Gastroesophageal sphincter (tissue), 4 donors: ENCODE measurements at places on chromosomes 6 and 20. TPM values are rescaled to one million over a fixed set of nuclear protein-coding genes. Genes with fewer than 3 reads are reported as not detected.

The SAMHD1 gene
- total RNA-seq: 355 TPM

The IL17F gene
- not detected for total RNA-seq

The CD40 gene
- total RNA-seq: 13.7 TPM

The ERVFRD-1 gene
- total RNA-seq: 0.12 TPM

The ACOT8 gene
- total RNA-seq: 30.0 TPM

The MEP1A gene
- not detected for total RNA-seq

The ACSS1 gene
- total RNA-seq: 71.0 TPM

The PRPF6 gene
- total RNA-seq: 66.6 TPM

The POM121L2 gene
- total RNA-seq: not detected

The RFX6 gene
- not detected for total RNA-seq

The OR12D3 gene
- total RNA-seq: not detected

GRCh38 chr20:2603816-2604505, 48.5 kb upstream of the NOP56 start:
- ATAC-seq: no peak

DNA sequence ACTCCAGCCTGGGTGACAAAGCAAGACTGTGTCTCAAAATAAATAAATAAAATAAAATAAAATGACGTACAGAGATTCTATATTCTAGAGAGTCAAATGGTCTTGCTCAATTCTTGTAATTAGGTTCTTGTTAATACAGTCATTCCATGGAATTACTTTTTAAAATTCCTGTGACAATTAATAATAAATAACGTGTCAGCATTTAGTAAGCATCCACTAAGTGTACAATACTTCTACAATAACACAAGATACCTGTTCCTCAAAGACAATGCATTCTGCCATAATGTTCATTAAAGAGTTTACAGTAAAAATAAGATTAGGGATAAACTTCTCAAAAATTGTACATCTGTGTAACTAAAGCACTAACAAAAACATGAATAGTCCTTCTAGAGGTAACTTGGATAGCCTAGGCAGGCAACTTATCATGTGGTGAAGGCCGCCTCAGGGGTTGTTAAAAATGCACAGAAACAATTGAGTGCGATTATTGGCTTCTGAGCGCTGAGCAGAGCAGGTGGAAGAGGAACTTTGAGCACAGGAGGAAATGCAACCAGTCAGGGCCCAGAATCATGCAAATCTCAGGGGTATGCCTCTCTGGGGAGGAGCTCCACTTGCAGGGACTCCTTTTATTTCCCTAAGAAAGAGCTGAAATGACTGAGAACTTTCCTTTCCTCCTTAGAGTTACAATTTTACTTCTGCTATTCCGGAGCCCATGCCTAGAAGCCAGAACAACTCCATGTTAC, 37.1 kb downstream of the QRSL1 start:
- ATAC-seq: no peak

DNA sequence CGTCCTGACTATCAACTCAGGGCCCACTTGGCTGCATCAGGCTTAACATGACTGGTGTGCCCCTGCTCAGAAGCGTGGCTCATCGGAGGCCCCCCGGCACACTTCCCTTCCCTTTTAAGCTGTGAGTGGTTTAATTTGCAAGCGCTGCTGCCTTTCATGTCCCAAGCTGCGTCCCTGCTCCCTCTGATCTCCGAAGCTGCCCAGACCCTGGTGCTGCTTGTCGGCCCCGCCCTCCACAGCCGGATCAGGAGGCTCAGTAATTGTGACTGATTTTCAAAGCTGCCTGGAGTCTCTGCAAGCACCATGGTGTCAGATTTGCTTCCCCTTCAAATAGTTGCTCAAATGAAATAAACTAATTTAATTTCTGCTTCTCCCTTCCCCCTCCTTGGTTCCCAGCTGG, 71.1 kb downstream of the CDH22 start:
- no peak for ATAC-seq

DNA sequence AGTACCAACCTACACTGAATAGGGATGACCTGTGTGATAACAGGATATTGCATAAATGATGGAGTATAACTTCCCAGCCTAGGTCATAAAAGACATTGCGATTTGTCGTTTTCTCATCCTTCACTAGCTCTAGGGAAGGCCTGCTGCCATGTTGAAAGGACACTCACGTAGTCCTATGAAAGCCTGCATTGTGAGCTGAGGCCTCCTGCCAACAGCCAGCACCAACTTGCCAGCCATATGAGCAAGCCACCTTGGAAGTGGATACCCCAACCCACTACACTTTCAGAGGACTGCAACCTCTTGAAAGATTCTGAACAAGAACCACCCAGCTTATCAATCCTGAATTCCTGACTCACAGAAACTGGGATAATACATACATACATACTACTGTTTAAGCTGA, 3.5 kb upstream of the PANK2 start:
- no peak for ATAC-seq

- ATAC-seq: no peak
Measured at GRCh38 chr6:24537771-24538385, 43.1 kb downstream of the ALDH5A1 start.

DNA sequence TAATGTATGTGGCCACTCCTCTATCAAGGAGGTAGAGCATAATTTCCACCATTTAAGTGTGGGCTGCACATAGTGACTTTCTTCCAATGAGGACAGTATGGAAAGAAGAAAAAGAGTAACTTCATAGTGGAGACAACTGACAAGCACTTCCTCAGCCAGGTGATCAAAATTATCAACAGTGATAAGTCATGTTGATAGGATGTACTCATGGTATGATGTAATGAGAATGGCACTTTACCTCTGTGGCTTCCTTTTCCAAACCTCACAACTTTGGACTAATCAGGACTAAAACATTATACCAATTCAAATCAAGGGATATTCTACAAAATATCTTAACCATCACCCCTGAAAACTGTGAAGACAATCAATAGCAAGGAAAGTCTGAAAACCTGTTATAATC, 302.3 kb upstream of the CITED2 start:
- ATAC-seq: no peak

DNA sequence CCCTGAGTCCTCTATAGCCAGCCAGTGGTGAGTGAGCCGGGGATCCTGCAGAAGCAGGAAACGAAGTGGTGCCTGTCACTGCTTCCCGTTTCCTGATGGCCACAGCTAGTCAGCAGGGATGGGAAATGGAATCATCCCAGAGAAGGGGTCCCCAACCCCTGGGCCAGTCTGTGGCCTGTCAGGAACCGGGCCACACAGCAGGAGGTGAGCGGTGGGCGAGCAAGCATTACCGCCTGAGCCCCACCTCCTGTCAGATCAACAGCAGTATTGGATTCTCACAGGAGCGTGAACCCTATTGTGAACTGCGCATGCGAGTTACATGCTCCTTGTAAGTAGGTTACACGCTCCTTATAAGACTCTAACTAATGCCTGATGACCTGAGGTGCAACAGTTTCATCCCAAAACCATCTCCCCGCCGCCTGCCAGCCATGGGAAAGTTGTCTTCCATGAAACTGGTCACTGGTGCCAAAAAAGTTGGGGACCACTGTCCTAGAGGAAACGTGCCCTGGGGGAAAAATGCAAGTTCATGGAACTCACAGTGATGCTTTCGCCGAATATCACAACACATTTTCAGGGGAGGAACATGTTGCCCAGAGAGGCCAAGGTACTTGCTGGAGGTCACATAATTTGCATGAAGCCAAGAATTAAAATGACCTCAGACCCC, 113.8 kb downstream of the JPH2 start:
- no peak for ATAC-seq

DNA sequence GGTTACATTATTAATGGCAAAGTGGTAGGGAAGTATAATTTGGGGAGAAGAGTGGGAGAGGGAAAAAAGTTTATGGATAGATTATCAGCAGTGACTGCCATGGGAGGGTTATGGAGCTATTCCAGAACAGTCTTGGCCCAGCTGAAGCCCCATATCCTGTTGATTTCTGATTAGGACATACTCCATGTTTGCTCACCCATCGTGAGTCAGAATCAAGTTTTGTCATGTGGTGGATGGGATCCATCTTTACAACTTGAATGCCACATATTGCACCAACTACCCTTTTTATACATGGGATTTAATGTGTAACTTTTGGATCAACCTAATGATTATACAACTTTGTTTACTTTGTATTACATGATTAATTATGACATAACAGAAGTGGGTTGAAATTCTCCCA, 217.0 kb downstream of the HAO1 start:
- ATAC-seq: no peak

- peak; percentile 52 for ATAC-seq
Measured at GRCh38 chr6:112562301-112563231, 215.4 kb downstream of the RFPL4B start.

DNA sequence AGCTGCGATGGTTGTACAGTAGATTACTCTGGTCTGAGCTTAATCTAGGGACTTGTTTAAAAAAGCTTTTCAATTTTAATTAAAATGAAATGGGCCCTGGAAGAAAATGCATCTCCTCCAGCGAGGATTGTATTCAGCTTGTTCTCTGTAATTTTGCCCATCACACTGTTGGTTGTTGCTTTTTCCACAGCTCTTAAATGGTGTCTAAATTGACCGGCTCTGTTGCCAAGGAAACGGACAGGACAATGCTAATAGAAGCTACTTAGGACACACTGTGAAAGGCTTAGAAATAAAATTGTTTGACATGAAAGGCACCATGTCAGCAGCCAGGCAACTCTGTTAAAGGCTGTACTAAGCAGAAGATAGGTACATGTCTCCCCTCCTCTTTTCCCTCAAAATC, 116.7 kb upstream of the NRSN1 start:
- ATAC-seq: no peak

GRCh38 chr6:30213957-30214656, 901 bp upstream of the TRIM26 start:
- peak; percentile 91 for ATAC-seq

DNA sequence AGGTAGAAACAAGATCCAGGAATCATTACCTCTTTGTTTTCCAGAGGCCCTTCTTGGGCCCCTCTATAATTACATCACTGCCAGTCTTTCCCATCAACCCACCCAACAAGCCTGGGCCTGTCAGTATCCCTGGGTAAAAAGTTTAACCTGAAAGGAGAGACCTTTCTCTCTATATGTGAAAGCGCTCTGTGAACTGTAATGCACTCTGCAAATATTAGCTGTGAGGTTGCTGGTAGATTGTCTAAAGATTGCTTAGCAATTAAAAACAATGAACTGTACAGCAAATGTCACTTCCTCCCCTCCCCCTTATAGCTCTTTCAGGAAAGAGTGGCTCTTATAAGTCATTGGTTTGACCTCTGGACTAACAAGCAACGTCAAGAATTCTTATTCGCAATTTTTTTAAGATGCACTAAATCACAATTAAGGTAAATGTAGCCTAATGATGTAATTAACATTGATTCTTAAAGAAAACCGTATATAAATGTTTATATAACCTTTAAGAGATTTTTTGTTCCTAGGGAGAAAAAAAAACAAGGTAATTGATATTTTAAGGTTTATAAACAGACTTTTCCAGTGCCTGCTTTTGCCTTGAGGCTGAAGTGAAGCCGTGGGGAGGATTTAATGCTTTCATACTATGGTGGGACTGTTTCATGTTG, 18.4 kb downstream of the ECT2L start:
- no peak for ATAC-seq

GRCh38 chr6:52595796-52596130, 18.9 kb upstream of the TRAM2 start:
- no peak for ATAC-seq

GRCh38 chr6:170260686-170261085, 30.2 kb downstream of the DLL1 start:
- no peak for ATAC-seq

GRCh38 chr20:6467562-6467961, 299.9 kb upstream of the BMP2 start:
- ATAC-seq: no peak

DNA sequence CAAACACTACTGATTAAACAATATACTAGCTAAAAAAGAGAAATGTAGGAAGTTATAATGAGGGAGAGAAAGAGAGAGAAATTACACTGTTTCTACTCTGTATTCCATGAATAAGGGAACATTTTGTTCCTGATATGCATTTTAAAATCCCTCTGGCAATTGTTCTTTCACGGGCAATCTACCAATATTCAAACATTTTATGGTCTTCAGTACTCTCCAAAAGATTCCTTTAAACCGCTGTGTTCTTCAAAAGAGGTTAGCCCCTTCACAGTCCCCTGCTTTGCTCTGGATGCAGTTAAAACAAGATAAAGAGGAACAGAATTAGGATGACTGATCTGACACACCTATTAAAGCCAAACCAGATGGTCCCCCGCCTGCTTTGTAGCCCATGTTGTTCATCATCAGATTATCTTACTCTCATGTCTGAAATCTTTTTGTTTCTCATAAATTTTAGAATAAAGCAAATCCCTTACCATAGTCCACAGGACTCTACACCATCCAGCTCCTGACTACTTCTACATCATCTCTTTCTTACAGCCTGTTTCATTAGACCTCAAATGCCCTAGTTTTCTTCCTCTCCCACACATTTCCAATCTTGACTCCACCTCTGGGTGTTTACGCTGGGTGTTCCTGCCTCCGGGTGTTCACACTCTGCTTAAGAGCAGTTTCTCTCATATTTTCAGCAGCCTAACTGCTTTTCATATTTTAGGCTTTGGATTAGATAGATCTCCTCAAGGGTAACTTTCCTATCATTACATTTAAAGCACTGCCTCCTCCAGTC, 399.7 kb downstream of the COL12A1 start:
- ATAC-seq: peak; percentile 34

DNA sequence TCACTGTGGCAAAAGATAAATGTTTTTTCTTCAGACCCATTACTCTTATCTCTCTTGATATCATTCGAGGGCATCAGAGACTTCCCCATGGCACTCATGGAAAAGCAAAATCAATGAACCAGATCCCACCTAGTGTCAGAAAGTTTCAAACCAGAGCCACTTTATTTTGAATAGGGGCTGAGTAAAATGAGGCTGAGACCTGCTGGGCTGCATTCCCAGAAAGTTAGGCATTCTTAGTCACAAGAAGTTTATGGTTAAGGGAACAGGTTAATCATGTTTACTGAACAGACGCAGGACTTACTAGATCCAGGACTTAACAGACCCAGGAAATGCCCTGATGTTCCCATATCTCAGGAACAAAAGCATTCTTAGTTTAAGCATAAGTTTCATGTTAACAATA, 369.9 kb downstream of the BTBD3 start:
- no peak for ATAC-seq

DNA sequence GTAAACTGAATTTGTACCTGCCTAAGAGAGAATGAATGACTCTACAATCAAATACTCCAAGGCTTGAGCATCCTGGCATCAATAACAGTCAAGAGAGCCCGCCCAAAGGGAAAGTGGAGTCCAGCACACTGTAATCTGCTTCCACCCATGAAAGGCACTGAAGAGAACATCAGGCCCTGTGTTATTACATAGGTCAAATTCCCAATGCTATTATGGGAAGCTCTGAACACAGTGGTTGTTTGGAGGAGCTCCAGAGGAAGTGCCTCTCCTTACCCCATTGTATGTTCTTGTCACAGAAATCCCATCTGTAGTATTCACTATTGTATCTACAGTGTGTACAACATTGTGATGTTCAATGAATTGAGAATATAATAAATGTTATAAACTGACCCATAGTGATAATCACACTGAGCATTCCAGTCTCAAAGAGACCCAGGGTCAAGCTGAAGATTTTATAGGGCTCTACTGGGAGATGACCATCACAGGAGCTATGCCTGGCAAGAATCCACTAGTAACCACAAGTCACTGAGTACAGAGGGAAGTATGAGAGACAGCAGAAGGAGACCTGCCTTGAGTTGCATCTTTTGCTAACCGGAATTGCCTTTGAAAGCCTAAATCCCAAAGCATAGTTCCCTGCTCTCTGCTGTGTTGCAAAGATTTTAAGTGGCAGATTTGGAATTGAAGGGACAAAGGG, 446.7 kb downstream of the GJA1 start:
- ATAC-seq: no peak

- ATAC-seq: no peak
Measured at GRCh38 chr6:113318575-113318917, 538.6 kb upstream of the MARCKS start.
